ENCODE measurements at places on chromosomes 2 and 18.

GRCh38 chr2:134282629-134283400 is 28.9 kb downstream of the MGAT5 start:
- DNase-seq, result no peak

- no peak for DNase-seq
These were observed 26.1 kb downstream of the MAL start for GRCh38 chr2:95051626-95052025.

GRCh38 chr2:156405586-156405985 is 30.6 kb upstream of the GPD2 start:
- DNase-seq, result peak; percentile 35

DNA sequence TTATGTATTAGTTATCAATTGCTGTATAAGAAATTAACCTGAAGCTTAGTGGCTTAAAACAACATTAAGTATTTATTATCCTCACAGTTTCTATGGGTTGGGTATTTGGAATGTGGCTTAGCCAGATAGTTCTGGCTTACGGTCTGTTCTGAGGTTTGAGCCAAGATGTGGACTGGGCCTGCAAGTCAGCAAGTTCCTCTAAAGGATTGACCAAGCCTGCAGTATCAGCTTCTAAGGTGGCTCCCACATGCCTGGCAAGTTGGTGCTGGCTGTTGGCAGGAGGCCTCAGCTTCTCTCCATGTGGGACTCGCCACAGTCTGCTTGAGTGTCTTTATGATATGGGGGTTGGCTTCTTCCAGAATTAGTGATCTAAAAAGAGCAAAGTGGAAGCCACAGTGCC is 45.0 kb upstream of the TCF4 start:
- peak; percentile 2 for DNase-seq

- DNase-seq, result no peak
These were observed 62.5 kb upstream of the ACVR2A start for GRCh38 chr2:147782141-147782930.

DNA sequence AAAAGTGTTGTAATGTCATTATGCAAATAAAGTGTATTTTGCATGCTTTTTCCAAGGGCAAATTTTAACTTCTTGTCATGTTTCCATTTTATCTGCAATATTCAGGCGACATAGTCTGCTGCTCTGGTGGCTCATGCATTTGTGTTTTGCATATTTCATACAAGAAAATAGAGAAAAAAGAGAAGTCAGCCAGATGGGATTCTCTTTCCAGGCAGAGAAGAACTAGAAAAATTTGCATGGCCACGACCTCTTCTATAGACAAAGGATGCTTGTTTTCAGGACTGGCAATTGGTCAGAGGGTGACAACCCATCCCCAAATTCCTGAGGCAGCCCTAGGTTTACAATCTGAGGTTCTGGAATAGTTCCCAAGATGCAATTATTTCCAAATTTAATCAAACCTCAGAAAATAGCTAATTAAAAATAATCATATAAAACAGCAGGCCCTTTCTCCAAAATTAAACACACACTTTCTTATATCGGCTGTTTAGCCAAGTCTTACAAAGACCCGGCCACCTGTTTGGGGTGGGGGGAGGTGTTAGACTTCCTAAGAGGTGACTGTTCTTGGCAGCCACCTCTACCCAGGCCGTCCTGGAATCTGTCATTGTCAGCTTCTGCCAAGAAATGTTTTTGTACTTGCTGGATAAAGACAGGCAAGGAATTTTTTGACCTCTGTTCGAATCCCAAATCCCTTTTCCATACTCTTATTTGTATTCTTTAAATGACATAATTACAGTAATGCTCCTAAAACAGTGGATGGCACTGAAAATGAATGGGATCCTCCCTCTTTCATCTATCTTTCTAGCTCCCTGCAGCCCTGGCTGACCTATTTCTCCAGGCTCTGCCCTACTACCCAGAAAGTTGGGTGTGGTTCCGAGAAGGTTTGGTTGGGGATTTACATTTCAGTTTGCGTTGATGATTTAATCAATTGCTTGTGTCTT is 20.8 kb upstream of the SOS1 start:
- no peak for DNase-seq

DNA sequence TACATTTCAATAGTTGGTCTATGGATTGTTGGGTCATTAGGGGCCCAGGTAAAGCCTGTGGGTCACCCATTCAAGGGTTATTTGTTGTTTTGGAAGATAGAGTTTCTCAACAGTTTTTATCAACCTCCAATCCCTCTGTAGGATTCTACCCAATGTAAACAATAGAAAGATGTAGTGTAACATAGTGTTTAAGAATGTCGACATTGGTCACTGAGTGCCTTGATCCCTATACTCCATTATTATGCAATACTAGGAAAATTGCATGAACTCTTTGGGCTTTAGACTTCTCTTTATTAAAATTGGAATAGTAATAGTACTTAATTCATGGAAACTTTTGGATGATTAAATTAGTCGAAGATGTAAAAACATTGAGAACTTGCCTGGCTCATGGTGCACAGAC is 292.1 kb downstream of the GPD2 start:
- DNase-seq, result no peak

GRCh38 chr18:50880119-50880465 is 1.2 kb downstream of the ME2 start:
- no peak for DNase-seq

GRCh38 chr2:1227274-1227900 is 185.9 kb upstream of the TPO start:
- DNase-seq, result no peak

- DNase-seq, result no peak
These were observed 113.5 kb upstream of the TEX51 start for GRCh38 chr2:126785236-126785635.

DNA sequence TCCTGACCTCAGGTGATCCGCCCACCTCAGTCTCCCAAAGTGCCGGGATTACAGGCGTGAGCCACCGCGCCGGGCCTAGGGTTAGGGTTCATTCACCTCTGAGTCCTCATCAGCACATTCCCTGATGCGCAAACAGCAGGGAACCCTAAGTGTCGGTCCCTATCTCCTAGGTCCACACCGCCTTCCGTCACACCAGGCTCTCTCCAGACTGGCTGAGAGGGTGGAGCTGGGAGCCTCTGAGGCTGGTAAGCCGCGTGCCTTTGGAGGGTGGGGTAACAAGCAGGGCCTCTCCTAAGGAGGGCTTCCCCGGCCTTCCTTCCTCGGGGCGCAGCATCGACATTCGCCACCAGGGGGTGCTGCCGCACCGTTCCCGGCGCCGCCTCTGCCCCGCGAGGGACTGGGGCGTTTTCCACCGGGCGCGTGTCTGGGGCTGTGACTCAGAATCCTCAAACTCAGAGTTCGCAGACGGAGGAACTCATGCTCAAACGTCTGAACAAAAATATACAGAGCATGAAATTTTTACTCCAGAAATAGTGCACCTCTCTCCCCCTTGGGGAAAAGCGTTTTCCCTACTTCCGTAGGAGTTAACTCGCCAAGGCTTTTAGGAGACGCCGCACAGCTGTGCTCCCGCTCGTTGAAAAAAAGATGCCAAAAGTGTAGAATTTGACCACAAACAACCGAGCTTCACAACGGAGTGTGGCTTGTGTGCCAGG is 63.9 kb upstream of the ASAP2 start:
- DNase-seq, result peak; percentile 77

- DNase-seq, result no peak
These were observed 291.3 kb upstream of the NCKAP5 start for GRCh38 chr2:133859578-133859977.

DNA sequence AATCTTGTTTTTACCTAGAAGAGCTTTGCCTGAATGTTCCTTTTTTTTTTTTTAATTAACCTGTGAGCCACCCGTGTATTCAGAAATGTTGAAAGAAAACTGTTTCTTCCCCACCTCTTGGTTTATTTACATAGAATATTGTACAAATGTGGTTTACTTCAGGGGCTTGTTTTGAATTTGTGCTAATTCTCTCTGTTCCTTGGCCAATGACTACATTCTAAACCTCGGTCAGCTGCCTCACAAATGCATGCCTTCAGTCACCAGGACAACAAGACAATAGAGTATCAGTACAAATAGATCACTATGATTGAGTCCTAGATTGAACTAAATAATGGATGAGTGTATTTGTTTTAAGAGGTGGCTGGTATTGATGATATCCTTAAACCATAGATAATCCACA is 36.0 kb downstream of the AGFG1 start:
- no peak for DNase-seq

- peak; percentile 66 for DNase-seq
These were observed 20.9 kb upstream of the TANK start for GRCh38 chr2:161139098-161139987.

DNA sequence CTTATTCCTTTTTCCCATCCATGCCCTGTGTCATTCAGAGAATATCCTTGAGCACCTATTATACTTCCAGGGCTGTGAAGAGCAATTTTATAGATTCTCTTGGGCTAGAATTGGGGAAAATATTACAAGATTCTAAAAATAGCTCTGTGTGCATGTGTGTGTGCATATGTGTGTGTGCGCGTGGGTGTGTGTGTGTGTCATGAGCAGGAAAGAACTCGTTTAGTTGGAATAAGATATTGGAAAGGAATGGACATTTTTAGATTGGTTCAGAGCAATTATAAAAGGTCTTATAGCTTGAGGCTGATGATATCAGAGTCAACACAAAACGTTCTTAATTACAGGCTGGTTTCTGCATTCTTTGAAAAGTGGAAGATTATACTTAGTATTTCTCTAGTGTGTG is 212.1 kb upstream of the COPS8 start:
- DNase-seq, result no peak

- no peak for DNase-seq
These were observed 45.8 kb downstream of the E2F6 start for GRCh38 chr2:11420190-11420589.

DNA sequence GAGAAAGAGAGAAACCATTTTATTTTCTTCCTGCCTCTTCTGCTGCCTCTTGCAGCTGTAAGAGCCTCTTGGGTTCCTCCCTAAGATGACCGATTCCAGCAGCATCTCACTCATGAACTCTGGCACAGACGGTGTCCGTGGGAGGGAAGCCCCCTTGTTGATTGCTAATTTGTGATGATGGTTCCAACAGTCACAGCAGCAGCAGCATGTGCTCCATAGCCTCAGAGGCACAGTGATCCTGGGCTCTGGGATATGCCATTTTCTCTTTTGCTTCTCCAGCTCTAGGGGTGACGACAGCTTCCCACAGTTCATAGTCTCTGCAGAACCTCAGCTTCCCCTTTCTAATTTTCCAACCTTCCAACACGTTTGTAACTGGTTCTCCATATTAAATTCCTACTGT is 324.2 kb upstream of the HS6ST1 start:
- no peak for DNase-seq

GRCh38 chr2:205609113-205609512 is 73.2 kb upstream of the NRP2 start:
- DNase-seq, result peak; percentile 5

DNA sequence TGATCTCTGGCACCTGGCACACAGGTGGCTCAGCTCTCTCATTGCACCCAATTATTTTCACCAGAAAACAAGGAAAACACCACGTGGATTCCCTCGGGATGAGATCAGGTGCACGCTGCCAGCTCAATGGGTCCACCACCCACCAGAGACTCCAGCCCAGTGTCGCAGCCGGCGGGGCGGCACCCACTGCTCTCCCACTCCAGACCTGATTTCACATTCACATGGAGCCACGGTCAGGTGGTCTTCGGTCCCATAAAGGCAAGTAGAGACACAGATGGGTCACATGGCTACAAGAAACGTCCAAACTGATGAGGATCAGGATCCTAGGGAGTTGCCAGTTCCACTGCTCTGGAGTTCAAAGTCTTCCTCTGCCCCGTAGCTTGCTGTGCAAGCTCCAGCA is 217.6 kb downstream of the ANKRD30B start:
- no peak for DNase-seq

DNA sequence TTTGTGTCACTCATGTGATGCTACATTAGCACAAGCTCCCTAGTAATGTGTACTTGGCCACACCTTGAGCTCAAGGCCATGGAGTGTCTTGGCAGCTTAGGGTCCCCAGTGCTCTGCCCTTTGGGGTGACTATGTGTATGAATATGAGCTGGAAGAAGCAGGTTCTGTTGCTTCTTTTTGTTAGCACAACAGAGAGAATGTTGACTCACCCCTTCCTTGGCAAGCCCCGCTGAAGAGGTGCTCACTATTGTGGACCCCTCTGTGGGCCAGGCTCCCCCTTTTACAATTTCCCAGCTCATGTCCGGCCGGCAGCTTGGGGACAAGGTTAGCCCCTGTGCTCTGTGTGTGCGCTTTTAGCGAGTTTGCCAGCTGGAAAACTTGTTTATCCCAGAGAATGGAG is 48.1 kb downstream of the DGKD start:
- DNase-seq, result no peak

DNA sequence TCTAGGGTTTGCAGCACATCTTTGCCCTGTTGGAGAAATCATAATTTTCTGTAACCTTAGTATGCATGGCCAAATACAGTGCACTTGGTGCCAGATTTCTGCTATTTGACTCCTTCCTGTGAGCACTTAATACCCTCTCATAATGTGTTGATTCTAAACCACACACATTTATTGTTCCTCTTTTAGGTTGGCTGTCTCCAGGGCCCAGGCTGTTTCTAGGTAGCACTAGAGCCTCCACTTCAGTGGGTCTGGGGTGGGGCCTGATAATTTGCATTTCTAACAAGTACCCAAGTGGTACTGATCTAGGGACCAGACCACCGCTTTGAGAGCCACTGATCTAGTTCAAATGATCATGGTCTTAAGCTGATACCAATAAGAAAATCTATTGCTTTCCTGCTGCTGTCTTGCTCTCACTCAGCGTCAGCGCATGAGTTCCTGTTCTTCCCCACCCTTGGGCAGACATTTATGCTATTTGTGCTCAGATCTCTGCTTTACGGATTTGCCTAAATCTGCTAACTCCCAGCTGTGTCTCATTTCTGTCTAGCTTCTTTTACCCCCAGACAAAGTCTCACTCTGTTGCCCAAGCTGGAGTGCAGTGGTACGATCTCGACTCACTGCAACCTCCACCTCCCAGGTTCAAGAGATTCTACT is 7.4 kb downstream of the PTRHD1 start:
- DNase-seq, result peak; percentile 81

DNA sequence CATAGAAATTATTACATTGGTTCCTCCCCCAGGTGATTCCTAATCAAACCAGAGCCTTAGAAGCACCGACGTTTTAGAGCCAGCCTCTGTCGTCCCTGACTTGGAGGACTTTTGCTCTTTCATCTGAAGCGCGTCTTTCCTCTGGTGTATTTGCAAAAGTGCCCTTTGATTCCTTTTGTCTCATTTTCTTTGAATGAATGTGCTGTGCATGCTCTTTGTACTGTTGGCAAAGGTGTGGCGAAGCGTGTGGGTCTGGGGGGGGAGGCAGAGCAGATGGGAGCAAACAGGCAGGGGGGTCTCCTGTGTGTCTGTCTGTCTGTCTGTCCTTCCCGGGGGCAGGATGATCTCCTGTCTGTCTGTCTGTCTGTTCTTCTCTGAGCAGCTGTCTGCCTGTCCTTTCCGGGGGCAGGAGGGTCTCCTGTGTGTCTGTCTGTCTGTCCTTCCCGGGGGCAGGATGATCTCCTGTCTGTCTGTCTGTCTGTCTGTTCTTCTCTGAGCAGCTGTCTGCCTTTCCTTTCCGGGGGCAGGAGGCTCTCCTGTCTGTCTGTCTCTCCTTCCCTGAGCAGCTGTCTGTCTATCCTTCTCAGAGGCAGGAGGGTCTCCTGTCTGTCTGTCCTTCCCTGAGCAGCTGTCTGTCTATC is 205.5 kb upstream of the MYT1L start:
- DNase-seq, result no peak
